NCI-H2227 treated with DMSO at 0.1 percent for 48 hours (cell line): ENCODE measurements at places on chromosomes 13 and 19.

- no peak for DNase-seq
These were observed 618.3 kb upstream of the PCDH20 start for GRCh38 chr13:62033934-62034333.

DNA sequence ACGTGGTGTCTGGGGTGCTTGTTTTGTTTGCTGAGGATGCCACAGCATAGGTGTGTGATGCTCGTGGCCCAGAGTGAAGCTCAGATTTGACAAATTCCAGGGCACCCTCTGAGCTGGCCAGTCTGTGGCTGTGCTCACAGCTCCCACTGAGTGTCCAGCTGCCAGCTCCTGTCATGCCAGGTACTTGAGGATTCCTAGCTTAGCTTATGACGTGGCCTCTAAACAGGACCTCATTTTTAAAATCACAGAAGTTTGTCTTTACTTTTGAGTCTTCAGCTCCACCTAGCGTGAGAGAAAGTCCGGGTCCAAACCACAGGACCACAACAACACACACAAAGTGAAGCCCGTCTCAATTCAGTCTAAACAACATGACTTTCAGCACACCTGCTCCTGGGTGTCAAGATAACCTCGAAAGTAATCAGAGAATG, 117.3 kb downstream of the RAB20 start:
- DNase-seq: no peak

DNA sequence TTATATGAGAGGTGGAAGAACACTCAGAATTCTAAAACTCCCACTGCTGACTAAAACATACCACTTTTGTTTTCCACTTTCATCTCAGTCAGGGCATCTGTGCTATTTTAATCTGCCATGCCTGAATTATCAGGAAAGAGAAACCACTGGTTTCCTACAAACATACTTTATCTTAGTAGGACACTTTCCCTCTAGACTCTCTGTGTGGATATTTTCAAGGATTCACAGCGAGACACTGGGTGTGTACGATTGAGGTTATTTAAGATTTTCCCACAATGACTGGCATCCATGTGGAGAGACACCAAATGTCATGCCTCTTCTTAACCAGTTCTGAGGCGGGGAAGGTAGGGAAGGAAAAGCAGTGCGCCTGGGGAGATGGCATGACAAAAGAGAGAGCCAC, 212.2 kb downstream of the ENOX1 start:
- DNase-seq: no peak

DNA sequence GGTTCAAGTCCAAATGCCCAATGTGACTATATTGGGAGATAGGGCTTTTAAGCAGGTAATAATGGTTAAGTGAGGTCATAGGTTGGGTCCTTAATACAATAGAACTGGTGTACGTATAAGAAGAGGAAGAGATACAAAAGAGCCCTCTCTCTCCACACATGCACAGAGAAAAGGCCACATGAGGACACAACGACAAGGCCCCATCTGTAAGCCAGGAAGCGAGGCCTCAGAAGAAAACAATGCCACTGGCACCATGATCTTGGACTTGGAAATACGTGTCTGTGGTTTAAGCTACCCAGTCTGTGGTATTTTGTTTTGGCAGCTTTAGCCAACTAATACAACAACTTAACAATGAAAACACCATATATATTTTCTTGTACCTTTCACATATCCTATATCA, 23.4 kb upstream of the RFC3 start:
- no peak for DNase-seq

- DNase-seq: no peak
These were observed 76.6 kb downstream of the B3GLCT start for GRCh38 chr13:31276421-31276820.

GRCh38 chr19:3982701-3983541, 2.3 kb downstream of the EEF2 start:
- DNase-seq: no peak

GRCh38 chr13:31801088-31801487, 61.8 kb downstream of the RXFP2 start:
- no peak for DNase-seq

DNA sequence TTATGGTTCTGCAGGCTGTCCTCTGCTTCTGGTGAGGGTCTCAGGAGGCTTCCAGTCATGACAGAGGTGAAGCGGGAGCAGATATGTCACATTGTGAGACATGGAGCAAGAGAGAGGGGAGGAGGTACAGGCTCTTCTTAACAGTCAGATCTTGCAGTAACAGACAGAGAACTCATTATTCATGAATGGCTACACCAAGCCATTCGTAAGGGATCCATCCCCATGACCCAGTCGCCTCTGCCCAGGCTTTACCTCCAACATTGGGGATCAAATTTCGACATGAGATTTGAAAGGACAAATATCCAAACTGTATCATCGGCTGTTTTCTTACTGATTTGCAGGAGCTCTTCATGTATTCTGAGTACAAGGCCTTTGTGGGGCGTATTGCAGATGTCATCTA, 21.7 kb downstream of the ZNF507 start:
- DNase-seq: no peak

DNA sequence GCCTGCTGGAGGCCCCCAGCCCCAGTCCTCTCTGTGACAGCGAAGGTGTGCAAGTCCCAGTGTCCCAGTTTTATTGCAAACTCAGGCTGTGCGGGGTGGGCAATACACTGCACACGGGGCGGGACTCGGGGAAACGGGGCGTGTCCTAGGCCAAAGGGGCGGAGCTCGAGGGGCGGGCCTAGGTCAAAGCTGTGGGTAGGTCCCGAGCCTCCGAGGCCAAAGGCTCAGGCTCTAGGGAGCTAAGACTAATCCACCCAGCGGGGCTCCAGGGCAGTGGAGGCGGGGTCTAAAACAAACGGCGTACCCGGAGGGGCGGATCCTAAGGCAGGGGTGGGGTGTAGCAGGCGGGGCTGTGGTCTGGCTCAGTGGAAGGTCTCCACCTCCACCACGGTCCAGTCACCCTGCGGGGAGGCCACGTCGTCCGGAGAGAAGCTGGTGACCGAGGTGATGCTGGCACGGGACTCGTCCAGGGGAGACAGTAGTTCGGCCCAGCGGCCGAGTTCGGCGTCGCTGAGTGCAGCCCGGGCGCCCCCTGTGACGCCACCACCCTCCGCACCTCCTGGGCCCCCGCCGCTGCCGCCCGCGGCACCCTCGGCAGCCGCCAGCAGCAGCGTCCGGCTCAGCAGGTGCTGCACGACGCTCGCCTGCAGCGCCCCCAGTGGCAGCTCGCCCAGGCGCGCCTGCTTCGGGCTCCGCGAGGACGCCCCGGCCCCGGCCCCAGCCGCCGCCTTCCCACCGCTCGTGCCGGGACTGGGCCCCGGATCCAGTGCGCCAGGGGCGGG, 5.3 kb downstream of the PRR36 start:
- DNase-seq: no peak

DNA sequence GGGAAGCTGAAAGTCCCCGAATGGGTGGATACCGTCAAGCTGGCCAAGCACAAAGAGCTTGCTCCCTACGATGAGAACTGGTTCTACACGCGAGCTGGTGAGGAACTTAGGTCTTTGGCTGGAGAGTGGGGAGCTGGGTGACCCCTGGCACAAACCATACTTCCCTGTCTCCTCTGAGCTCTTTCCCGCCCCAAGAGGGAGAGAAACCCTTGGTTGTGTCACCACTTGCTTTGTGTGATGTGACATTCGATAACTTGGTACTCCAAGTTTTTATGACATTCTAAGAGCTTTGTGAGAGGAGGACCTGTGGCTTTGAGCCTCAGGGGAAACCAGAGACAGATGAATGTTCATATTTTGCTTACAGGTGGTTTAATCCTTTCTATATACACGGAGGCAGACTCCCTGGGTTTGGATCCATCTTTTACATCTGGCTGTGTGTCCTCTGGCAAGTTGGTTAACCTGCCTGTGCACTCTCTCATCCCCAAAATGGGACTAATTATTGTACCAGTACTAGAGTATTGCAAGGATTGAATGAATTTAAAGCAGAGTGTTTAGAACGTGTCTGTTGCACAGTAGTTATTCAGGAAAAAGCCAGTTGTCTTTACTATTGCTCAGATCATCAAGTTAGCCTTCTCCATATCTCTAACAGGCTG, 1.2 kb downstream of the RPS19 start:
- DNase-seq: no peak

GRCh38 chr13:42373048-42373812, 101.3 kb downstream of the AKAP11 start:
- DNase-seq: no peak

- no peak for DNase-seq
These were observed 246.1 kb downstream of the KCNRG start for GRCh38 chr13:50261130-50261901.

GRCh38 chr13:40181203-40181845, 485.1 kb downstream of the FOXO1 start:
- no peak for DNase-seq

GRCh38 chr13:37682496-37682895, 83.9 kb upstream of the POSTN start:
- DNase-seq: no peak

- no peak for DNase-seq
These were observed 281.8 kb downstream of the DLEU7 start for GRCh38 chr13:50561739-50562138.

- no peak for DNase-seq
These were observed 21.5 kb downstream of the NFIC start for GRCh38 chr19:3387645-3388589.

GRCh38 chr19:41641879-41642485, 15.1 kb upstream of the CEACAM4 start:
- DNase-seq: peak; percentile 78

GRCh38 chr19:48158210-48158790, 11.8 kb downstream of the LIG1 start:
- DNase-seq: no peak

DNA sequence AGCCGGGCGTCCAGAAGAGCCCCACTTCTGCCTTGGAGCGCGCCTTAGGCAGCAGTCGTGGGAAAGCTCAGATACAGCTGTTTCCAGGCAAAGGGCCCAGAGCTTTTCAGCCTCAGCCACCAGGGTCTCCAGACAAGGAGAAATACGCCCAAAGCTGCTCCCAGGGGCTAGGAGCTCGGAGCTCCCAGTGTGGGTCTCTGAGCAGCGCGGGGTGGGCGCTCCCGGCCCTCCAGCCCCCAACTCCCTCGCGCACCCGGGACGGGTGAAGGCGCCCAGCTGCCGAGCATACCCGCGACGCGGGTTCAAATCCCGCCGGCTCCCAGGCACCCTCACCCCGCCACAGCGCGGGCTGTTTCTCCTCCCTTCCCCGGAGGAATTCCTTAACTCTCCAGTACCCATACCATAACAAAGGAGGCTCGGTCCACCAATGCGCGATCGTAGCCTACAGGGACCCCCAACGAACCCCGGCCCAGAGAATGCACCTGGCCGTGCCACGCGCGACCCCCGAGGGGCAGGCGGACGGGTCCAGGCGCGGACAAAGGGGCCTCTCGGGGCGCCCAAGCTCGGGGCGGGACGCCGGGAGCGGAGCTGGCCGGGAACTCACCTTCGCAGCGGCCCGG, 507 bp downstream of the COL4A1 start:
- no peak for DNase-seq

GRCh38 chr19:15780610-15781418, 6.6 kb upstream of the OR10H5 start:
- DNase-seq: no peak

- DNase-seq: peak; percentile 28
These were observed 62.1 kb downstream of the KLF2 start for GRCh38 chr19:16386619-16387240.

DNA sequence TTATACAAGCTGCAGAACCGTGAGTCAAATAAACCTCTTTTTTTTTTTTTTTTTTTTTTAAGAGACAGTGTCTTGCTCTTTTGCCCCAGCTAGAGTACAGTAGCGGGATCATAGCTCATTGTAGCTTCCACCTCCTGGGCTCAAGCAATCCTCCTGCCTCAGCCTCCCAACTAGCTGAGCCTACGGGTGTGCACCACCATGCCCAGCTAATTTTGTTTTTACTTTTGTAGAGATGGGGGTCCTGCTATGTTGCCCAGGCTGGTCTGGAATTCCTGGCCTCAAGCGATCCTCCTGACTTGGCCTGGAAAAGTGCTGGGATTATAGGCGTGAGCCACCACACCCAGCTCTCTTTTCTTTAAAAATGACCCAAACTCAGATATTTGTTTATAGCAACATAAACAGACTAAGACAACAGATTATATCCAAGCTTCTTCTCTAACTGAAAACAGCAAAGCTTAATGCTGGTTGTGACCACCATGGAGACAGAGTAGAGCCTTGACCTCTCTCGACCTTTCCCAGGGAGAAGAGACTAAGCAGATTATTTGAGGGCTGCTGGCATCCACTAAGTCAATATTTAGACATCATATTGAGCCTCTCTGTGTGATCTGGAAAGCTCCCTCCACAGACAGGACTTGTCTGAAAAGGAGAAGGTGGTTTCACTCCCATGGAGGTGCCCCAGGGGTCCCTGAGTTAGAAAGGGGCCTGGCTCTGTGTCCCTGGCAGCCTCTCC, 150.0 kb downstream of the KCTD15 start:
- DNase-seq: no peak

GRCh38 chr13:107864543-107865317, 350.6 kb downstream of the LIG4 start:
- DNase-seq: no peak

- no peak for DNase-seq
These were observed 23.4 kb downstream of the IPO5 start for GRCh38 chr13:97976610-97977521.

DNA sequence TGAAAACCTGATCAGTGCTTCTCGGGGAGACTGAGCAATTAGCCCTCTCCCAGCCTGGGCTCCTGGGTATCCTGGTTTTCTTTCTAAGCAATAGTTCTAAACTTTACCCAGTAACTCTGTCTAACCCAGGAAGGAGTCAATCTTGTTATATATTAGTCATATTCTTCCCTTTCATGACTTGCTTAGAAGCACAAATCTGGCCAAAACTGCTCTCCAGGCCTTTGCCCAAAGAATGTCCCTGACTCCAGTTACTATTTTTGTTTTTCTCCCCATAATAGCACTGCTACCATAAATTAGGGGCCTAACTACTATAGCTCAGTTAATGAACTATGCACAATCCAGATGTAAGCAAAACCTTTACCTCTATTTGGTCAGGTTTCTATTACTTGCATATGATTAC, 355.8 kb upstream of the HTR2A start:
- DNase-seq: no peak

DNA sequence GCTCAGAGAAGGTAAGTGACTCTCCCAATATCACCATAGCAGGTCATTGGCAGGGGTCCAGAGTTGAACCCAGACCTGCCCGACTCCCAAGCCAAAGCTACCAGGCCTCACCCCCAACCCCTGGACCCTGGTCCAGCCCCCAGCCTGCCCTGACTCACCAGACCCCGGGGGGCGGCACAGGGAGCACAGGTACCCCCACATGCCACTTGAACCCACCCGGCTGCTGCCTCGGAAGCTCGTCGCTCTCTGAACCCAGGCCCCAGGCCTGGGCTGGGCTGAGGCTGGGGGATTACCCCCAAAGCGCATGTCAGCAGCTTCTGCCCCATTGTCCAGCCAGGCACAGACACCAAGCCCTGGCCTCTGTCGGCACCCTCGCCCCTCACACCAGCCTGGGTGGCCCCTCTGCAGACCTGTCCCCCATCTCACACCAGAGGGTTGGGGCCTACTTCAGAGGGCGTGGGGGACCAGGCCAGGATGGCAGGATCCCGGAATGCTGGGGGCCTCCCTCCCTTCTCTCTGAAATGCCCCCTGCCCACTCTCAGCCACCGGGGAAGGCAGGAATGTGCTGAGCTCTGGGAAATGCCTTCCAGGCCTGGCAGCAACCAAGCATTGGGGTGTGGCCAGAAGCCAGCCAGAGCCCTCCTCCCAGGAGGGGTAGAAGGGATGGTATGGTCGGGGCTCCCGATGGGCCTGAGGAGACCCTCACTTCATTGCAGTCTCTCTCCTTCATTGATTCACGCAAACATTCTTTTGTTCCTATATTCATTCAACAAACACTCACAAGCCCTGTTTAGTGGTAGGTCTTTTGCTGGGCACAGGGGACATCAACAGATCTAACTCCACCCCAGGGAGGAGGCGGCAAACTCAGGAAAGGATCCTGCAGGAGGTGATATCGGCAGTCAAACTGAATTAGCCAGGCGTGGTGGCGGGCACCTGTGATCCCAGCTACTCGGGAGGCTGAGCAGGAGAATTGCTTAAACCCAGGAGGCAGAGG, 1.7 kb upstream of the PRX start:
- no peak for DNase-seq
